T47D (cell line): ENCODE measurements at places on chromosomes 6 and 20.

- DNase-seq: no peak
These were observed 144.8 kb upstream of the CEP162 start for GRCh38 chr6:84372290-84372689.

GRCh38 chr20:57672953-57673575, 36.8 kb downstream of the PMEPA1 start:
- no peak for DNase-seq

DNA sequence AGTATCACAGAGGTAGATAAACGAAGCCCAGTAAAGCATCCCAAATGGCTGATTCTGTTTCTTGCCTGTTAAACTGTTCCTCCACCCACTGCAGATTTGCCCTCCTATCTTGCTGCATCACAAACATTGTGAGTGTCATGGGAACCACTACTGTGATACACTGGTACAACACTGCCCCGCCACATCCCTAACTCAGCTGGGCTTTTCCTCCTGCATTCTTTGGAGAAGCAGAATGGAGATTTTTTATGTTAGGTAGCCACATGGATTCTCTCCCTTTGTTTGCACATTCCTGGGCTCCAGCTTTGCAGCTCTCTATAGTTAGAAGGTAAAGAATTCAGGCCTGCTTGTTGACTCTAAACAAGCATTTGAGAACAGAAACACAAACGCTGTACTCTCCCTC, 234.1 kb downstream of the TMEM242 start:
- DNase-seq: peak; percentile 43

DNA sequence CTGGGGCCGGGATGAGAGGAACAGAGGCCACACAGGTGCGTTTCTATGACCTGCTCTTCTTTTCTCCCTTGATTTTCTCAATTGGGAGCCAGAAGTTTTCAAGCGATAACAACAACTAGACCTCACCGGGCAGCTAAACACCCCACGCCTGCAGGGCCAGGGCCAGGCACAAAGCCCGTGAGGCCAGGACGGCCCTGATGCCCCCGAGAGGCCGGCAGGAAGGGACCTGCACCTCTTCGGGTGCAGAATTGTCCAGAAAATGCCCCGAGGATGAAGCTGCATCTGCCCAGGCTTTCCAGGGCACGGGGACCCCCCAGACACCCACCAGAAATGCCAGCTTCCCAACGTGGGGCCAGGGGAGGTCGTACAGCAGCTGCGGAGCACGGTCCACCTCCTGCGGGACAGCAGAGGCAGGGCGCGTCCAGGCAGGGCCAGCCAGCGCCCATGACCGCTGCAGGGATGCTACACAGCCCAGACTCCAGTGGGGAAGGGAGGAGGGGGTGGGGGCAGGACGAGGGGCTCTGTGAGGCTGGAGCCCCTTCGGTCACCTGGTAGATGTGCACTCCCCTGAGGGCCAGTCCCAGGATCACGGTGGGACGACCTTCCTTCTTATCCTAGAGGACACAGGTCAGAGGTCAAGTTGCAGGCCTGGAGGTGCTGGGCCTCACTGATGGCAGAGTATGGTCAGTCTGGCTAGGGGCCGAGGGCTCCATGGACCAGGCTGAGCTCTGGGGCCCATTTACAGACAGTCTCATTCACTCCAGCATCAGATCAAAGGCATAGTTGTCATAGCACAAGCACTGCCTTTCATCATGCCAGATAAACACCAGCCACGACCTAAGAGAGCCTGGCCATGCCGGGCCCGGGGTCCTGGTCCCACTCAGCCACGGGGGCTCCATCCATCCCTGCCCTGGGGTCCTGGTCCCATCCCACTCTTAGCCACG, 16.4 kb downstream of the FRMD1 start:
- DNase-seq: no peak

GRCh38 chr20:47118641-47119040, 224.0 kb downstream of the EYA2 start:
- DNase-seq: no peak

DNA sequence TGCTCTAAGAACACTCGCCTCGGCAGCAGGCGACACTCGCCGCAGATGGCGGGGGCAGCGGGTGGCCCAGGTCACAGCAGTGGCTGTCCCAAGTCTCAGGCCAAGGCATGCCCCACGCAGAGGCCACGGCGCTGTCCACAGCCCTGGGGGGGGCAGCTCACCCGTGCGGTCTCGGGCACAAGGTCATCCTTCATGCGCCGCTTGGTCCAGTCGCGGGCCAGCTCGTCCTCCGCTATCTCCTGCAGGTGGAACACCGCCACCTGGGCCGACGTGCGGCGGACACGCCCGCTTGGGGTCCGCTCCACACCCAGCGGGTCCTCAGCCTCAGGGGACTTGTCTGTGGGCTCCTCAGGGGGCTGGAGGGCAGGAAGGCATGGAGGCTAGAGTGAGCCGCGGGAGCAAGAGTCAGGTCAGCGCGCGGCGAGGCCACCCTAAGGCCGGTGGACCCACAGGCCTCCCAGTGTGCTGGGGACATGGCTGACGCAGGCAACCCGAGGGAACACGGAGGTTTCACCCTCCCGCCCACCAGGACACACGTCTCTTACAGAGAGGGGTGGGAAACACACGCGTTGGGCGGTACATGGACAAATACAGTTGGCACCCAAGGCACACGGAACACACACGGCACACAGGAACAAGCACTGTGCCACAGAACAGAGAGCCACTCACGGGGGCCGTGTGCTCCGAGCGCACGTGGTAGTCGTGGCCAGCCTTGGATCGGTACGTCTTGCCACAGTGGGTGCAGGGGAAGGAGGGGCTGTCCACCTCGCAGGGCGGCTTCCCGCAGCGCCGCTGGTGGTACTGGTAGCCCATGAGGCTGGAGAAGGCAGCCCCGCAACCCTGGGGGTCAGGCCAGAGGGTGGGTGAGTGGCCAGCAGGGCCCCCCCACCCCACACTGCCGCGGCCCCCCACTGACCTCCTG, 6.5 kb upstream of the UCKL1 start:
- no peak for DNase-seq

GRCh38 chr6:143127941-143128680, 67.4 kb downstream of the AIG1 start:
- DNase-seq: no peak
